EL (cell line): ENCODE measurements at places on chromosomes 3 and 15.

DNA sequence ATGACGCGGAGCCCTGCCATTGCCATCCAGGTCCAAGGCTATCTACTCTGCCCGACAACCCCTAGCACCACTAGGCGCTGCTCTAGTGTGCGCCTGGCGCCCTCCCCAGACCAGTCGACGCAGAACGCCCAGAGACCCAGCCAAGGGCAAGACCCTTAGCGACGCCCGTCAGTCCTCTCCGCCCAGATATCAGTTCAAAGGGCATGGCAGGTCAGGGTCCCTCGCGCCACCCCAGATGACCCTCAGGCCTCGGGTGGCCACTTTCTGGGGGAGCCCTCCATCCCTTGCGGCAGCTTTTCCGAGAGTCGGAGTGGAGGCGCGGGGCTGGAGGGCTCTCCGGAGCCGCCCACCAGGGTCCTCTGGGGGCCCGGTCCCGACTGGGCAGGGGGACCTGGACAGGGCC is 371 bp upstream of the CLSTN2 start:
- DNase-seq = no peak

GRCh38 chr3:128875556-128876120 is 3.8 kb upstream of the ACAD9 start:
- no peak for DNase-seq

DNA sequence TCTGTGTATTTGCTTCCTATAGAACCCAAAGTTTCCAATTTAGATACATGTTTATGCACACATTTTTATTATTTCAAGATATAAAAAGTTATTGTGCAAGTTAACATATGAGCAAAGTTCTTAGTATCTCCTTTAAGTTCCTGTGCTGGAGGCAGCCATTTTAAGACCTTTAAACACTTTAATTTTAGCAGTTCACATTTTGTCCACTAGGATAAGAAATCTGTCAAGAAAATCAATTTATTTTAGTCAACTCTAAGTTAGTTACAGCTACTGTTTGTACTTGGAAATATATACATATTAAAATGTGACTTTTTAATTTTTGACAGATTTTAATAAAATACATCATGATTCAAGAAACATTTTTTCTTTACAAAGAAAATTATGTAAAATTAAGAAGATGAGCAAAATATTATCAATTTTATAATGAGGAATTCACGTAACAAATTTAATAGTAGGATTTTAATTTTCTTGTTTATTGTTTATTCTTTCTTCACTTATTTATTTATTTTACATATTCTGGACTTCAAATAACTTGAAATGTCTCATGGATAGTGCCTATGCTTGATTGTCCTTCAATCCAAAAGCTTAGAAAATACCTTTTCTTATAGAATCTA is 402.6 kb upstream of the GBE1 start:
- DNase-seq = peak; percentile 7

DNA sequence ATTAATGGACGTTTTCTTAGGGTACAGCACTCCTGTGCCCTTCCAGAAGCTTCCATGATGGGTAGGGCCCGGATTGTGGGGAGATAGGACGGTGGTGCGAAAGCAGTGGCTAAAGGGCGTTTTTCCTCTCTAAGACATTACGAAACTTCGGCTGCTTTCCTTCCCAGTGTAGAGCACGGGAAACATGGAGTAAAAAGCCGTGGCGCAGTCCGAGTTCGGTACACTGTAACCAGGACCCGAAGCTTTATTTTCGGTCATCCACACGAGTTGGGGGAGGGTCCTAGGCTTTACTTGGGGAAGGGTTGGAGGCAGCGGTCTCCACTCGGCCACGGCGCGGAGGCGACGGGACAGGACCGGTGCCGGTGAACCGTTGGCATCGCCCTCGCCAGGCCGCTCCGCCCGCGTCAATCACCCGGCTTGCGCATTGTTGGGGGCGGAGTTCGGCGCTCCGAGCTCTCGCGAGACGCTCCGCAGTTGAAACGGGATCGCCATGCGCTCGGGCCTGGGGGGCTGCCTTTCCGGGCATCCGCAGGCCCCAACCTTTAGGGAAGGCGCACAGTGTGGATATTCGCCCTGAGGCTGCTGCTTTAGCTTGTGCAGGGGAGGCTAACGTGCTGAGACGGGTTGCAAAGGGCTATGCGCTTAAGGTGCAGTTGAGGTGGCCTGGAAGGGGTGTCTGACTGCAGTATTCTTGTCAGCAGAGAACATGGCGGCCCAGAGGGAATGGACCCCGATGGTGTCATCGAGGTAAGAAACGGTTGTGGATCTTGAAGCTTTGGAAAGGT is 546 bp downstream of the EIF4A2 start:
- DNase-seq = peak; percentile 62

DNA sequence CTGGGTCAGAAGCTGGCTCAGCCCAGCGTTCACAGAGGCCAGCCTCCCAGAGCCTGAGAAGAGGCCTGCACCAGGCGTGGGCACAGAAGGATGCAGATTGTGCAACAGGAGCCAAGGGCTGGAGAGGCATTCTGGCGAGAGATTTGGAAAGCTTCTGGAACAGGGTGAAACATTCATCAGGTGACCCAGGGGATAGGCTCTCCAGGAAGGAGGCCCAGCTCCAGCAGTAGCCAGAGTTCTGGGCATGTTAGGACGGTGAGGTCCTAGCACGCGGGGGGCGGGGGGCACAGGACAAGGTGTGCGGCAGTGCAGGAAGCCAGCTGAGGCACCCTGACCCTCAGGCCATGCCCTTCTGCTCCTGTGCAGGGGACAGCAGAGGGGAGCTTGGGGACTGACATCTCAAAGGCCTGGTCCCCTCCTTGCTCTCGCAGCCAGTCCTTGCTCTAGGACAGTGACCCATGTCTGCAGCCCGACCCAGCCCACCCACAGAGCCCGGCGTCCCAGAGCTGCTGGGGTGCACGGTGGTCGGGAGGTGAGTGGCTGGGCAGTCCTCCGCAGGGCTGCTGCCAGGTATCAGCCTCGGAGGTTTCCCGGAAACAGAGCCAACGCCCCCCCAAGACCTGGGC is 111.7 kb upstream of the KLF13 start:
- peak; percentile 23 for DNase-seq

DNA sequence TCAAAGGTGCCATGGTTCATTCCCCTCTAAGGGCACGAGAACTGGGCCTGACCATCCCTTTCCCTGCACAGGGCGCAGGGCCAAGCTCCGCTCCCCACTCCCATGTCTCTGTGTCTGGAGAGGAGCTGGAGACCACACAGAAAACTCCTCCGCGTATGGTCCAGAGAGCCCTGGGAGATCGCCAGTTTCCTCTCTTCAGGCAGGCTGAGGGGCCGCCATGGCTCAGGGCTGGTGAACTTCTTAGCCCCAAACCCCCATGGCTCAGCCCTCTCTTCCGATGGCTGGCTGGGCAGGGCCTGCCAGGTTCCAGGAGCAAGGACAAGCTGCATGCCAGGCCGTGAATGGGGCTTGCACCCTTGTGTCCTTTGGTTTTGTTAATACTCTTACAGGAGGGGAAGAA is 52.9 kb downstream of the EXOG start:
- no peak for DNase-seq

- no peak for DNase-seq
Observed at GRCh38 chr3:11580645-11581044, 63.1 kb downstream of the VGLL4 start.

DNA sequence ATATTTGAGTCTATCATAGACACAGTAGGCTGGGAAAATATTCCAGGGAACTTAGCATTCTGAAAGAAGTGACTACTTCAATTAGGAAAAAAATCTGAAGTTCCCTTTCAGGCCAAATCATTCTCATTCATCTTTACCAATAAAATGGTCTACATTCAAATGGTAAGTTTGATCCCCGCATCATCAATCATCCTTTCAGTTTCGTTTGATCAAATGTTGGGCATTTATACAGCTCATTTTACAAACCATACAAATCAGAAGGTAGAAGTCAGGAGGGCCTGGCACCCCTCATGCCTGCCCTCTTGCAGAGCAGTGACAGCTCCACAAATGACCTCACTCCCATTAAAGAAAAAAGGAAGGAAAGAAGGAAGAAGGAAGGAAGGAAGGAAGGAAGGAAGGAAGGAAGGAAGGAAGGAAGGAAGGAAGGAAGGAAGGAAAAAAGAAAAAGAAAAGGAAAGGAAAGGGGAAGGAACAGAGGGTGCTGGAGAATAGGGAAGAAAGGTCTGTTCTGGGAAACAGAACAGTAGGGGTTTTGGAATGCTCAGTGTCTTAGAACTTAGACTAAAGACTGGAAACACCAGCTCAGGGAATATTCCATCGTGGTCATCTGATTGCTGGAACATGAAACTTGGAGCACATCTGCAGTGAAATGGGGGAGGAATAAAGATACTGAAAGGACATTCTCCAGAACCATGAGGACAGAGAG is 86.1 kb downstream of the XXYLT1 start:
- no peak for DNase-seq

DNA sequence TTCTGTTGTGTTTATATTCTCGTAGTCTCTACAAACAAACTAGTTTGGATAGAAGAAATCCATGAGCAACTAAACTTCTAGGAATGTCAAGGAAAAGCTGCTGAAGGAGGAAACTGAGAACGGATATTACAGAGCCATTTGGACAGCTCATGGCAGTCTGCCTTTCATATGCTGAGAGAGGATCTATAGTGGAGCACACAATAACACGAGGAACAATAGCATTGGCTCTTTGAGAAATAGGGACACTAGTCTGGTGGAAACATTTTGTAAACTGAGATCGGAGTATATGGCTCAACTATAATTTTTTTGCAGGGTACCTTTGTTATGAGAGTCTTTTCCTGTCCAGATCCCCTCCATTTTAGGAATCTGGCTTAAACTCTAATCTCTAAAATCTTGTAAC is 200.5 kb downstream of the CLSTN2 start:
- DNase-seq = no peak

- no peak for DNase-seq
Observed at GRCh38 chr15:77671362-77672056, 38.8 kb upstream of the LINGO1 start.

- no peak for DNase-seq
Observed at GRCh38 chr15:96737408-96737807, 406.9 kb downstream of the NR2F2 start.

DNA sequence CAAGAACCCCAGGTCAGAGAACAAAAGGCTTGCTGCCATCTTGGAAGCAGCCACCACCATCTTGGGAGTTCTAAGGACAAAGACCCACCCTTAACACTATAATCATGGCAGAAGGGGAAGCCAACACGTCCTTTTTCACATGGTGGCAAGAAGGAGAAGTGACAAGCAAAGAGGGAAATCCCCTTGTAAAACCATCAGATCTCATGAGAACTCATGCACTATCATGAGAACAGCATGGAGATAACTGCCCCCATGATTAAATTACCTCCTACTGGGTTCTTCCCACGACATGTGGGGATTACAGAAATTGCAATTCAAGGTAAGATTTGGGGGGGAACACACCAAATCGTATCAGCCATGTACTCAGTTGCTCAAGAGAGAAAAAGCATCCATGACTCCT is 21.1 kb upstream of the GBE1 start:
- DNase-seq = no peak

DNA sequence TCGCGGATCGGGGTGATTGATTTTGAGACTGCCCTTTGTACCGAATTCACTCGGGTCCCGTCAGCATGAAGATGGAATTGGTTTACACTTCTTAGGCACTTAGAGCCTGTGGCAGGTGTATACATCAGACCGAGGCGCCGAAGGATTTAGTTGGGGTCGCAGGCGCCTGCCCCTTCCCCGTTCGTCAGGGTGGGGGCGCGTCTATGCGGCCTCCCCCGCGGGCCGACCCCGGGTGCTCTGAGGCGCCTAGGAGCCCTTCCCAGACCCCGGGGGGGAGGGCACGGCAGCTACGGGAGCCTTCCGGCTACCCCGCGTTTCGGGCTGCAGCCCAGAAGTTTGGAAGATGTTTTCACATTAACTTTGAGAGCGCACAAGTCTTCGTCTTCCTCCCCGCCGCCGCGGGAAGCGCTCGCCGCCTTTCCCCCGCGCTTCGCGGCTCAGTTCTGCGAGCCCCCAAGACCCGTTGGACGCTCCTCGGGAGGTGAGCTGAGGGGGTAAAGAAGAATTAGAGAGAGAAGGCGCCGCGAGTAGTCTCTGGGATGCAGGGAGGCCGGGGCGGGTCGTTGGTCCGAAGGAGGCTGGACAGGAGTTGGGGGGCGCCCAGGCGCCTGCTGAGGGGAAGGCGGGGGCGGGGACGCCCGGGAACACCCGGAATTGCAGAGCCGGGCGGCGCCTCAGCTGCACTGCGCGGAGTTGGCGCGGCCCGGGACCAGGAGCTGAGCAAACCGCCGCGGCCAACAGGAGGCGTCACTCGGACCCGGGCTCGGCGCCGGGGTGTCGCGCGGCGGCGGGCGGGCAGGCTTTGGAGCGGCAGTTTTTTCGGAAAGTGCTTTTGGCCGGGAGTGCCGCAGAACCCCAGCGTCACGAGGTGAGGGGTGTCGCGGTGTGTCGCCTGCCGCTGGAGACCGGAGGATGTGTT is 780 bp downstream of the TIPARP start:
- DNase-seq = peak; percentile 62

DNA sequence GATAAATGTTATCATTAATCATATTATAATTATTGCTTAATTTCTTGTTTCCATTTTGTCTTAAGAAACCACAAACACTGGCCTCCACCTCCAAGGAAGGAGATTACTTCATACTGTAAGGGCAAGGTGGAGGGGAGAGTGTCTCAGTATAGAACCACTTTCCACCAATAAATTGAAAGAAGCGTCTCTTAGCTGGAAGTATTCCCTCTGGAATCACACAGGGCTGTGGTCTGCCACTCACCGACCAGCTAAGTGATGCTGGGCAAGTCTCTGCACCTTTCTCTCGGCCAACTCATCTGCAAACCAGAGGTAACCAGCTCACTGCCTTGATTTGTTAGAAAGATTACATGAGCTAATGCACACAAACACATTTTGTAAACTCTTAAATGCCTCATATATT is 63.1 kb downstream of the EIF4E3 start:
- DNase-seq = no peak

- DNase-seq = peak; percentile 92
Observed at GRCh38 chr3:183664913-183665381, 29.5 kb downstream of the KLHL24 start.

DNA sequence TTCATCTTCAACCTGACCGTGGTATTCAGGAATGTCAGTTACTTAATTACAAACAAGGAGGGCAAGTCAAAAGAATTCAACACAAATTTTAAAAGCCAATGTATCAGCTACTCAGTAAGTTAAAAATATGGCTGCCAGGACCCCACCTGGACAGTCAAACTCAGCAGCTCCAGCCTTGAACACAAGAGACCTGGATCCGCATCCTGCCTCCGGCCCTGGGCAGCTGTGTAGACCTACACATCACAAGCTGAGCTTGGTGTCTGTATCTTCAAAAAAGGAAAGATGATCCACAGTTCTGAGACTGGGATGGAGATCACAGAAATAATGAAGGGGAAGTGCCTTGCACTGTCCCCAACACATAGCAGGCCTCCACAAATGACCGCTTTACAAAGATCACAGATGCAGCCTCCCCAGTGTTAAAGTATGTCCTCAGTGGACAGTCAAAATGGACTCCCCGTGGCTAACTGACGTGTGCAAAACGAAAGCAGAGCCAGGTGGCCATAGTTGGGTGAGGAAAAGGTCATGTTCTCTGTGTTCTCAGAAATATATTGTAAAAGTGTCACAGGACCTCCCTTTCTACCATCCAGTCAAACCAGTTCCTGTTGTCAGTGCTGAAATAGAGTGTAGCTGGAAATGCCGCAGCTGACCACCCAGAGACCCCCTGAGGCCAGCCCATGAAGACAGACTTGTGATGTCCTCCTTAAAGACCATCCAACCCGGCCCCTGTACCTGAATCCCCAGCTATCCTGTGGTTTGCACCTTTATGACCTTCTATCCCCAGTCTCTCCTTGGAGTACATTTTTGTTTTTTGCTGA is 168.5 kb upstream of the NSMCE3 start:
- DNase-seq = no peak

GRCh38 chr3:127688022-127688415 is 15.3 kb downstream of the ABTB1 start:
- no peak for DNase-seq
